CD4-positive, alpha-beta T cell treated with Interleukin-4 for 4 hours (primary cell): ENCODE measurements at places on chromosomes 6 and 20.

DNA sequence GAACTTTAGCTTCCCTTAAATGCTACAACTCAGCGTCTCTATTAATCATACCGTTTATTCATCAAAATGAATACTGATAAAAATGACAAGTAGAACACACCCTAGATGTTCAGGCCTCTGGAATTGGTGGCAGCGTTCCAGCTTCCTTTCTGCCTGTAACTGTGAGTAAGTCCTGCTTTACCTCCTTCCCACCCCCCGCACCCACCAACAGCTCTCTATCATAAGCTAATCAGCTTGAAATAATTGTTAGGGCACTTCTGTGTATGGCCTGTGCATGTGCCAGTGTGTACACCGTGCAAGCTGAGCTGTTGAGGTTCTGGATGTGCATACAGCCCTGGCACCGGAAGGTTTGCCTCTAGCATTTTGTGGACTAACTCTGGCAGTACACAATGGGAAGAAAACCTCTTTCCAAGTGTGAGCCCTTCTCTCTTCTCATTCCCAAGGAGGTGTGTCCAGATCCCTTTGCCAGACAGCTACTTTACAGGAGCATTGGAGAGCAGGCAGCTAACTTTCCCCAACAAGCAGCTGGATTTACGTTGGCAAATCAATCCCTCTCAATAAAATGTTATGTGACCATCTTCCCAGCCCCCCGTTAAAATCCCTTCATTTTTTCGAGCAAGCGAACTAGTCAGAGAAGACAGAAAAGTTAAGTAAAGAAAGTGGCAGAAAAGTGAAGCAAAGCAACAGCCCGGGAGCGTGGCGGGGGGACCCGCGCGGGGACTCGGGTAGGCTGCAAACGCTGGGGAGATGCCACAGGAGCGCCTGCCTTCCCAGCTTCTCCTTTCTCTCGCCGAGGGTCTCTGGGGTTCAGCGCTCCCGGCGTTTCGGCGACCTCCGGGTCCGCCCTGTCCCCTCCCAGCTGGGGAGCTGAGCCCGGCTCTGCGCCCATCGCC, 803 bp upstream of the ADGRG6 start:
- no peak for DNase-seq

GRCh38 chr20:31560094-31560745, 44.9 kb upstream of the ID1 start:
- peak; percentile 75 for DNase-seq

- no peak for DNase-seq
Measured at GRCh38 chr6:15712797-15713196, 50.0 kb upstream of the DTNBP1 start.

DNA sequence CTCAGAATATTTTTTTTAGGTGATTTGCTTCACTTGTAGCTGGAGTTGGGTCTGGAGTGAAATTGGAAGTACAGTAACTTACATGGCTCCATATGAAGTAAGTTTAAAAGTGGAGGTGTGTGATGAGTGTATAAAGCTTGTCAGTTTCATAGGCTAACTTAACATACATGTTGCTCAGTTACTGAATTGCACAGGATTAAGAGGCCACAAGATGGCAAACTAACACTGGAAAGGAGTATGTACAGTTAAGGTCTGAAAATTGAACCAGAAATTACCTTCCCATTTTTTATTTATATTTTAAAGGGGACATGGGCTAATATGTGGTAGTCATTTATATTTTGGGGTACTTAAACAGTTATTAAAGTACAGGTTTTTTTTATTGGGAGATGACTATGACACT, 45.3 kb upstream of the SMIM8 start:
- DNase-seq: no peak

DNA sequence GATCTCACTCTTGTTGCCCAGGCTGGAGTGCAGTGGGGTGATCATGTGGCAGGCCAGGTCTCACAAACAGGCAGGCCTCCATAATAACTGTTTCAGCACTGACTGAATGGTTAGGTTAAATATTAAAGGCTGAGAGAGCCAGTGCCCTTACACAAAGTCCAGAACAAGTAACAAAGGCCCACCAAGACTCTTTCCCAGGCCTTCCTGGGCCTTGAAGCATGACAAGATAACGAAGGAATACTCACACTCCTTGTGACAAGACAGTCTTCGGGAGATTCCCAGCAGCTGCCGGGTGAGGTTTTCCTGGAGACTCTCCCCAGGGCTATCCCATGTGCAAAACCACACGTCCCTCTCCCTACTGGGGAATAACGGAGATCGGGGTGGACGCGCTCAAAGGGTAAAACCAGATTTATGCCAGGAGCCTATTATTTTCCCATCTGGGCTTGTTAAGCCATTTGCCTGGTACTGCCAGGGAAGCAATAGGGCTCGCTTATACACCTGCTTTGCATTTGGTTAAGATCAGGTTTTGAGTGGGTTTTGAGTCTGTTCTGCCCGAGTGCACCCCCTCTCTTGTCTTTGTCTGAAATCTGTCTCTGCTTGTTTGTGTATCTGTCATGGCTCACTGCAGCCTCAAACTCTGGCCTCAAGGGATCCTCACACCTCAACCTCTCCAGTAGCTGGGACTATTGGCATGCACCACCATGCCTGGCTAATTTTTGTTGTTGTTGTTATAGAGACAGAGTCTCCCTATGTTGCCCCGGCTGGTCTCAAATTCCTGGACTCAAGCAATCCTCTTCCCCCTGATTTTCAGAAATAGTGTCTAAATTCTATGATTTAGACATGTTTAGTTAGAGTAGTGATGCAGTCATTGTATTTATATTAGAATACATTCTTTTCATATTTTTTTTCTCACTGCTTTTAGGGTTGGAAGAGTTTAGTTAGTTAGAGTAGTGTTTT, 1.4 kb upstream of the ENPP3 start:
- DNase-seq: no peak
